Fibroblast of villous mesenchyme (primary cell): ENCODE measurements at places on chromosomes 12 and 14. TPM values are rescaled to one million over a fixed set of nuclear protein-coding genes. Genes with fewer than 3 reads are reported as not detected.

- DNase-seq = no peak
These were observed 97.1 kb upstream of the PLEKHG7 start for GRCh38 chr12:92605621-92606170.

- DNase-seq = peak; percentile 22
These were observed 346.2 kb upstream of the PRICKLE1 start for GRCh38 chr12:42935756-42936155.

Gene B4GALNT3
- total RNA-seq = under 0.01 TPM in 2 replicates

- no peak for DNase-seq
These were observed 4.4 kb upstream of the DDX23 start for GRCh38 chr12:48856379-48856778.

- peak; percentile 74 for DNase-seq
These were observed 126.0 kb upstream of the ATF7IP start for GRCh38 chr12:14239350-14239934.

DNA sequence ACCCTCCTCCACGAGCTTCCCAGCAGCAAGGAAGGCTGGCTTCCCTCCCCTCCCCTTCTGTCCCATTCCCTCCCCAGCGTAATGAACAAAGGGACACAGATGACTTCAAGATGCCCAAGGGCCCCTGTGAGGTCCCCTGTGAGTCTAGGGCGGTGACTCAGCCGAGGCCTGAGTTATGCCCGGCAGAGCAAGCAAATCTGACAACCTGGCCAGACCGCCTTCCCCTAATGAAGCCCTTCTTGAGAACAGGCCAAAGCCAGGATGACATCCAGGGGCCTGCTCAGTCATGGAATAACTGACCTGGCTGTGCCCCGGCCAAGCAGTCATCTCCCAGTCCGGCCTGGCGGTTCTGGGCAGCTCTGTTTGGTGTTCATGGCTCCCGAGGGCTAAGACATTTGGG is 89.2 kb downstream of the DICER1 start:
- DNase-seq = no peak

DNA sequence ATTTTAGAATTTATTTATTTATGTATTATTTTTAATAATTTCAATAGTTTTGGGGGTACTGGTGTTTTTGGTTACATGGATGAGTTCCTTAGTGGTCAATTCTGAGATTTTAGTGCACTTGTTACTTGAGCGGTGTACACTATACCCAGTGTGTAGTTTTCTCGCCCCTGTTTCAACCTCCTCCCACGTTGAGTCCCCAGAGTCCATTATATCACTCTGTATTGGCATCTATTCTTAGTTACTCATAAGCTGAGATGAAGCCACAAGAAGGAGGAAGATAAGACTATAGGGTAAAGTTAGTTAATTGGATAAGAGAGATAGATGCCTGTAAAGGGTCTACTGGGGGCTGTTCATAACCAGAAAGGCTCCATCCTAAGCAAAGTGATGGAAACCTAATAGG is 4.0 kb downstream of the C1S start:
- no peak for DNase-seq

Gene ASPG
- not detected in 2 replicates for total RNA-seq

DNA sequence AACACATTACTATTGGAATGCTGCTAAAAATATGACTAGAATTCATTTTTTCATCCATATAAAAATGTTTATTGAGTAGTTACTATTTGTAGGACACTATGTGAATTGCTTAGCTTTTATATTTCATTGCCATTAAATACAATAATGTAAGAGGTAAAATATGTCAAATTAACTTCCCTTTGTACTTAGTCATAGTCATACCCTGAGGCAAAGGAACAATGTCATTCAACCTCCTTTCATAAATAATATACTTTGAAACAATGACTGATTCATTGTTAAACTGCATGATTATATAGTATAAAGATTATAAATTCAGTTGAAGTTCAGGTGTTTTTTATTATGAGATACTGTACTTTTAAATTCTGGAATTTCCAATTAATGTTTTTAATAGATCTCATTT is 105.2 kb downstream of the GARIN6 start:
- no peak for DNase-seq

DNA sequence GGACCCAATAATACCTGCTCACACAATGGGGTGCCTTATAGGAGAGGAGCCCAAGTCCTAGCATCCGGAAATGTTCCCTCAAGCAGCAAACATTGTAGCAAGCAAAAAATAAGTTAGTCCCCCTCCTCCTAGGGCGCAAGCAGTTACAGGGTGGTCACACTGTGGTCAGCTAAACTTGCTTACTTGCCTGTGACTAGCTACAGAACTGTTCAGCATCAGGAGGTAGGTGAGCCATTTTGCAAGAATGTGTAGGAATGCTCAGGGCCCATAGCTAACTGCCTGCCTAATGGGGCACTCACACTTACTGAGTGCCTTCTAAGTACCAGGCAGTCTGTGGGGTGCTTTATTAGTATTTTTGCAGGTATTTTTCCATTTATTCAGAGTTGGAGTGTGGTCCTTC is 154.6 kb upstream of the GRIN2B start:
- DNase-seq = no peak

DNA sequence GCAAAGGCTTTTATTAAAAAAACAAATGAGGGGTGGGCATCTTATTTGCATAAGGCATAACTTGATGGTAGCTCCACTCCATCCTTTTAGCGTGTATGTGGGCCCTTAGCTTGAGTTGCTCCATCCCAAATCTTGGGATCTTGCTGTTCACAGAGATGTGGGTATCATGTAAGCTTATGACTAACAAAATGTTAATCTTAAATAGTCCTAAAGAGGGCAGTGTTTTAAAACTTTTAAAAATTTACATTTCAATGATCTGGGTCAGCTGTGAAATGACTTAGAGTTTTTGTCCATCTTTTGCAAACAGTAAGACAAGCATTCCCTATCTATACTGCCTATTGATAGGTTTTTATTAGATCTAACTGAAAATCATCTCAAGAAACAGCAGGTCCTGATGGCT is 86.0 kb downstream of the SLCO1A2 start:
- no peak for DNase-seq

- no peak for DNase-seq
These were observed 8.9 kb downstream of the RNASE11 start for GRCh38 chr14:20578784-20579502.

Gene PTGER2
- 1.3 and 5.2 TPM in 2 replicates for total RNA-seq

Gene PPP1R36
- total RNA-seq = 0.97 and 3.5 TPM in 2 replicates

GRCh38 chr12:87365423-87365822 is 663.8 kb downstream of the C12orf50 start:
- no peak for DNase-seq

DNA sequence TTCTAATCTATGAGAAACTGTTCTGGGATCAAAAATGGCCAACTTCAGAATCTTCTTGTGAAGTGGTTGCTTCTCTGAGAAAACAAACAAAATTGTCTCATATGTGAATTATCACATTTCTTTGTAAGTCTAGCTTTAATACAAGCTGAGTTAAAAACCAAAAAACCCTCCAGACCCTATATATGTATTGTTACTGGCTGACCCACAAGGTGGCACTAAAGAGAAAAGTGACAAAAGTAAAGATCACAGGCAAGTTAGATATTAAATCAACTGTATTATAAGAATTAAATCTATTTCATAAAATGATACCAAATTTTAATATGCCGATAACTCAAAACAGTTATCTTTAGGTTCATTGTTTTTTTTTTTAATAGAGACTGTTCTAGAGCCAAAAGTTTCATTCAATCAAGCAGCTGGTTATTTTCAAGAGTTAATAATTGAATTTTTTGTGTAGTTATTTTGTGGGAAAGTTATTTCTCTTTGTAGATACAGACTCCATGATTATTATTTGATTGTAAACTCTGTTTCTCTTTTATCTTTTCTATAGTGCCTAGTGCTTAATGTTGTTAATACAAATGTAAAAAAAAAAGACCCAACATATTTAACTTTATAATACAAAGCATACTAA is 7.5 kb upstream of the TRHDE start:
- DNase-seq = peak; percentile 29

Gene KRT73
- total RNA-seq = not detected in 2 replicates

DNA sequence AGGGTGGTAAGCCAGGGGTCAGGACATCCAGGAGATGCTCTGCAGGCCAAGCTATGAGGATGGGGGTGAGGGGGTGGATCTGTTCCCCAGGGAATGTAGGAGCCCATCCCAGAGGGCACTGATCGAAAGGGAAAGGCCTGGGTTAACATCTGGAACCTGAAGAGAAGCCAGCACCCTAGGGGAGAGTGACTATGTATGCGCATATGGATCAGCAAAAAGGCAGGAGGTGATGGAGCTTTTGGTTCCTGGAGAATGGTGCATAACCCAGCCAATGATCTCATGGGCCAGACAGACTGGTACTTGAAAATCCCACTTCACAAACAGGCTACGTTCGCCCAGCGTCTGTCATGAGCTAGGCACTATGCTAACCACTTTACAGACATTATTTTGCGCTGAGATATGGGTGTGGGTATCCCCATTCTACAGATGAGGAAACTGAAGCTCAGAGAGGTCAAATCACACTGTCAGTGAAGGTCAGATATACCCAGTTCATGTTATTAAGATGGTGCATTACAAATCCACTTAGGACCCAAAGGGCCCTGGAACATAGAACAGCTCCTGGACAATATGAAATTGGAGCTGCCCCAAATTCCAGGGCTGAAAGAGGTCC is 1.6 kb downstream of the CCDC63 start:
- DNase-seq = no peak

- DNase-seq = no peak
These were observed 173.7 kb downstream of the STXBP6 start for GRCh38 chr14:24875991-24876878.

Gene RNFT2
- total RNA-seq = 6.1 and 7.3 TPM in 2 replicates

Gene KCNK10
- not detected in 2 replicates for total RNA-seq
